ENCODE measurements at places on chromosomes 2 and 18. TPM values are rescaled to one million over a fixed set of nuclear protein-coding genes. Genes with fewer than 3 reads are reported as not detected.

PROKR1 gene
- not detected for total RNA-seq

ERICH2 gene
- not detected for total RNA-seq

FAM161A gene
- 0.96 TPM for total RNA-seq

NFE2L2 gene
- 55.5 TPM for total RNA-seq

PRKAG3 gene
- total RNA-seq = not detected

CHRNA1 gene
- not detected for total RNA-seq

PMAIP1 gene
- not detected for total RNA-seq

POTEE gene
- not detected for total RNA-seq

EGR4 gene
- not detected for total RNA-seq

CYS1 gene
- total RNA-seq = 42.7 TPM

GRHL1 gene
- total RNA-seq = 1.9 TPM

C2orf80 gene
- total RNA-seq = not detected

FHOD3 gene
- 35.3 TPM for total RNA-seq

DNA sequence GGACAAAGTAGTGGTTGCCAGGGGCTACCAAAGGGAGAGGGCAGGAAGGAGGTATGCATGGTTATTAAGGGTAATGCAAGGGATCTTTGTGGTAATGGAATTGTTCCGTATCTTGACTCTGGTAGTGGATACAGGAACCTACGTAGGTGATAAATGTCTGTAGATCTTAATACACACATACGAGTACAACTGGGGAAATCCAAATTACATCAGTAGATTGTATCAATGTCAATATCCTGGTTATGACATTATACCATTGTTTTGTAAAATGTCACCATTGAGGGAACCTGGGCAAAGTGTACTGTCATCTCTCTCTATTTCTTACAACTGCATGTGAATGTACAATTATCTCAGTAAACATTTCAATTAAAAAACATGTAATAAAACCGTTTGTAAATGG is 56.2 kb downstream of the ALPK2 start:
- no peak for ATAC-seq

DNA sequence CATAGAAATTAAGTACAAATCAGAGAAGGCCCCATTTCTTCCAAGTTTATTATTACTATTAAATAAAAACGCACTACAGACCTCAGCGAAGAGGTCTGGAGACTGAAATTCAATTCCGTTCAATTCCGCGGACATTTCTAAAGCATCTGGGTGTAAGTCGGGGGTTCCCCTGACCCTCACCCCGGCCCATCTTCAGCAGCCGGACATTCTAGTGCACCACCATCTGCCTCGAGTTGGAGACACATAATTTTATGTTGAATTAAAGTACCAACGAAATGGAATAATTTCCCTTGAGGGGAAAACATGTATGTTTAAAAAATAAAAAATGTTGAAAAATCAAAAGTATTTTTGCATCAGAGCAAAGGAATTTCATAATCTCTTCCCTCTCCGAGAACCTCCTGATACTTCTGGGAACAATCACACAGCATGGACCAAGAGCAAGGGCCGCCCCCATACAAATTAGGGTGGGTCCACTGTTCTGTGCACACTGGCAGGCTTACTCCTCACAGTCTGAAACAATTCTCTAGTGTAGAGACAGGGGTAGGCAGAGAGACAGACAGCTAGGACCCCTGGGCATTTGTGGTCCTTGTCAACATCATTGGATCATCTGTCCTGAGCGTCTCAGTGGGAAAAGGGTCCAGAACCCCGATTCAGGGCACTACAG is 29.3 kb downstream of the MBP start:
- peak; percentile 35 for ATAC-seq

DNA sequence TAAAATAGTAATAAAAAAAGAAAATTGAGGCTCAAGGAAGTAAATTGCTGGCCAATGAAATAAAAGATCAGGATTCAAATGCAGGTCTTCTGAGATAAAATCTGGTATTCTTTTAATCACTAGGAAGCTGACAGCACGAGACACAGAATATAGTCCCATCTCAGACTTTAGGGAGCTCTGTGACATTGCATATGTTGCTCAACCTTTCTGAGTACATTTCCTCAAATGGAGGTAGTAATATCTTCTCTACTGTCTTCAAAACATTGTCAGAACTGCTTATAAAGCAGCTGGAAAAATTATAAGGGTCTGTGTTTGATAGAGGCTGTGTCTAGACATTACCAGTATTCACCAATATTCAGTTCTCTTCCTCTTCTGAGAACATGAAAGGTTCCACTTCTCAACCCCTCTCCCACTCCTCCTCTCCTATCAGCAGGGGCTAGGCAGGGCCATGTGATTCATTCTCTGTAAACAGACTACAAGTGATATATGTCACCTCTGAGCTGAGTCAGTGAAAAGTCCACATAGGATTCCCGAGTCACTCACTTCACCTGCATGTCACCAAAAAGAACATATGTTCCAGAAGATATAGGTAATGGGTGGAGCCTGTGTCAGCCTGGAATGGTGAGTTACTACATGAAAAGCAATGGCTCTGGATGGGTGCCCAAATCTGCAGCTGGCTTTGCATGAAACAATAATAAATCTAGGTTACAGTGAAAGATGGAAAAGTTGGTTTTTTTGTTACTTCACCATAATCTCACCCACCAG is 7.1 kb downstream of the KCNE4 start:
- ATAC-seq = no peak

- peak; percentile 71 for ATAC-seq
Observed at GRCh38 chr18:44651478-44651877, 29.2 kb upstream of the SETBP1 start.

DNA sequence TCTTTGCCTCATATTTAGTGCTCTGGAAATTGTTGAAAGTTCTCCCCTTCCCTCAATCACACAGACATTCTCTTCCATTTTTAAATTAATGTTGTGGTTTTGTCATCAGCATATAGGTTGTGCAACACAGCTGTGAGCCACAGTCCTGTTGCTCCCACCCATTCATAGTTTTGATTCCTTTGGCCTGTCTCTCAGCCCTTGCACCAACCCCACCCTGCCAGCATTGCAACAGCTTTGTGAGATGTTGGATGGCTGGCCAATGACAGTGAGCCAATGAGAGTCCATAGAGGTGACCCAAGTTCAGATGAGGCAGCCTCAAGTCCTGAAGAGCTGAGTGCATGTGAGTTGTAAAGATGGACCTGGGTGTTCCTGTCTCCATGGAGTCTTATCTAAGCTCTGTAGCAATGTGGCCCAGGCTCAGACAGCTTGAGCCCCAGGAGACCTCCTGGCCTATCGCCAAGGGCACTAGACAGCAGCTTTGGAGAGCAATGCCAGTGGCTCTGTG is 775.5 kb downstream of the RNF144A start:
- ATAC-seq = peak; percentile 92

DNA sequence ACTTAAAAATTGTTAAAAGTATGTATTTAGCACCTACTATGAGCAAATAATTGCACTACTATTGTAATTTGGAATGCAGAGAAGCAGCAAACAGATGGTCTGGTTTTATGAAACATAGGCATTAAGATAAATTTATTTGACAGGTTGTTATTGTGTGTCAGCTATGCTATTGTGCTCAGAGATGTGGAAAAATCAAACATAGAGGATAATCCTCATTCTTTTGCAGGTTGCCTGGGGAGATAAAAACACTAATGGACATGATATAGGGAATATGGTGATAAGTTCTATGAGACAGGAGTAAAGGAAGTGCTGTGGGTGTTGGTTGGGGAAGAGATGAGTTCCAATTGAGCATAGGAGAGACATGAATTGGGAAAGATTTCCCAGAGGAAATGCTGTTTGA is 71.3 kb downstream of the PPP1R1C start:
- no peak for ATAC-seq

- ATAC-seq = peak; percentile 54
Observed at GRCh38 chr2:96251721-96252292, 14.0 kb downstream of the TMEM127 start.

DNA sequence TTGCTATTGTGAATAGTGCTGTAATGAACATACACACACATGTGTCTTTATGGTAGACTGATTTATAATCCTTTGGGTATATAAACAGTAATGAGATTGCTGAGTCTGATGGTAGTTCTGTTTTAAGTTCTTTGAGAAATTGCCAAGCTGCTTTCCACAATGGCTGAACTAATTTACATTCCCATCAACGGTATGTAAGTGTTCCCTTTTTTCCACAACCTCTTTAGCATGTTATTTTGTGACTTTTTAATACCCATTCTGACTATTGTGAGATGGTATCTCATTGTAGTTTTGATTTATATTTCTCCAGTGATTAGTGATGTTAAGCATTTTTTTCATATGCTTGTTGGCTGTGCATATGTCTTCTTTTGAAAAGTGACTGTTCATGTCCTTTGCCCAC is 86.7 kb downstream of the TTC27 start:
- no peak for ATAC-seq

DNA sequence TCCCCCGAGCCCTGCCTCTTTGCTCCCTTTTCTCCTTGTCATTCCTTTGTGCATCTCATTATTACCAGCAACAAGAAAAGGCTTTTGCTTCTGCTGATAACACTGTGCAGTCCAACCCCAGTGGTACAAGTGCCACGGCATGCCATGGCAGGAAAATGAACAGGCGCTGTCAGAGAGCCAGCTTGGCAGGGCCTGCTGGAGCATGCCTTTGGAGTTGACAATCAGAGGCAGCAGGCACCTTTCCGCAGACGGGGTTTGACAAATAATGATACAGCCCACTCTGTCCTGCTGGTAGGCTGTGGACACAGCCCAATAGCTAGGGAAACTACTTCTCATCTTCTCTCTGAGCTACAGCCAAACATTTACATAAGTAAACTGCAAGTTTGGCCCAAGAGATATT is 243.9 kb upstream of the LRRTM1 start:
- no peak for ATAC-seq

DNA sequence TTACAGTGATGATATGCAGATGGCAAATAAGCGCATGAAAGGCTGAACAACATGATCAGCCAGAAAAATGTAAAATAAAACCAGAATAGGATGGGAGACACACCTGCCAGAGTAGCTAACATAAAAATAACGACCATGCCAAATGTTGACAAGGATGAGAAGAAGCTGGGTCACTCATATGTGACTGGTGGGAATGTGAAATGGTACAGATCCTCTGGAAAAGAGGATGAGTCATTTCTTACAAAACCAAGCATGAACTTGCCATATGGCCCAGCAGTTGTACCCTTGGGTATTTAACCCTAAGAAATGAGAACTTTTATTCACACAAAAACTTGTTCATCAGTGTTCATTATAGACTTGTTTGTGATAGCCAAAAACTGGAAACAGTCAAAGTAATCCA is 143.8 kb downstream of the SH3BP4 start:
- no peak for ATAC-seq

GRCh38 chr2:196376984-196377877 is 205.9 kb upstream of the STK17B start:
- ATAC-seq = no peak

GRCh38 chr2:233142355-233142897 is 82.3 kb downstream of the INPP5D start:
- no peak for ATAC-seq

- ATAC-seq = no peak
Observed at GRCh38 chr2:216578325-216578724, 54.9 kb upstream of the IGFBP2 start.

DNA sequence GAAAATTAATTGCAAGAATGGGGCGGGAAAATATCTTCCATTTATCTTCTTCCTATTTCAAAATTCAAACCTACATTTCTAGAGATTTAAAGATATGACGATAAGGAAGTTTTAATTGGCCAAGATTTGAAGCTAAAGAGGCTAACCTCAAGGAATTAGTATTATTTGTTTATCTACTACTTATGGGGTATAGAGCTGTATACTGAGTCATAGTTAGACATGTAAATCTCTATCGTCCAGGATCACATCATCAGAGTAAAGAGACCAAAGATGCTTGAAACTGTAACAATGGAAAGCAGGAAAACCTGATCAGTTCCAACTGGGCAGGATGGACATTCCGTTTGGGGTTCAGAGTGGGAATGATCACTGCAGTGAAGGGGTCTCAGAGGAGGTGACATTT is 95.2 kb upstream of the KLF7 start:
- ATAC-seq = no peak

- no peak for ATAC-seq
Observed at GRCh38 chr2:545711-546650, 131.2 kb downstream of the TMEM18 start.

DNA sequence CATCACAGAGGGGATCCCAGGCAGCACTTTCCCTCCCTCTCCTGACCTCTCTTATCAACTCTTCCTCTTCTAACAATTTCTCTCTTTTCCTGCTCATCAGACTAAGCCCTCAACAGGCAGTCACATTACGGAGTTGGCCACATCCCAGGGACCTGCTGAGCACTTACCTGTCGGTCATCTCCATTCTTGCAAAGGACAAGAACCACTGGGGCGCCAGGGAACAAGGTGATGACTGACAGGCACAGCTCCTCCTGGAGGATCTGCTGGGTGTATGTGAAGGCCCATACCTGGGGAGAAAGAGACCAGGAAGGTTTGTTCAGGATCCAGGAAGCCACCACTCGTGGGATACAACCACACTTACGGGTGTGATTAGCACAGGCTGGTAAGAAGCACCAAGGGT is 104.8 kb upstream of the CAPN13 start:
- no peak for ATAC-seq

DNA sequence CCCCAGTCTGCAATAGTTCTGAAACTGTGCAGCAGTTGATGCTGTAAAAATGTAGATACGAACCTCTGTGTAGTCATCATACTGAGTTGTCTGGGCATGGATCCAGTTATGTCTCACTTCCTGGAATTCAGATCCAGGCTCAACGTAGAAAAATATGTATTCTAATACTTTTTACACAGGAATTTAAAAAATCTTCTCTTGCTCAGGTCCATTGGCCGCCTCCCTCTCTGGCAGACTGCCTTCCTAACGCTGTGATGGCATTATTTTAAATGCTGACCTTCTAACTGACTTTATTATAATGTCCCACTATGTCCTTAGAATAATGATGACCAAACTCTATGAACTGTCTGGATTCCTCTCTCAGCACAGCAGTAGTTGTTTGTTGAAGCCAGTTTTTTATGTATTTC is 119.6 kb downstream of the FEZ2 start:
- ATAC-seq = peak; percentile 76

All from gastroesophageal sphincter (tissue), 4 donors.